CD4-positive, alpha-beta T cell treated with Interleukin-10 for 1 hour (primary cell): ENCODE measurements at places on chromosomes 1 and 21.

GRCh38 chr1:184489908-184490307, 103.1 kb downstream of the C1orf21 start:
- DNase-seq = no peak

- DNase-seq = no peak
Measured at GRCh38 chr1:208002078-208002477, 91.2 kb upstream of the CD34 start.

DNA sequence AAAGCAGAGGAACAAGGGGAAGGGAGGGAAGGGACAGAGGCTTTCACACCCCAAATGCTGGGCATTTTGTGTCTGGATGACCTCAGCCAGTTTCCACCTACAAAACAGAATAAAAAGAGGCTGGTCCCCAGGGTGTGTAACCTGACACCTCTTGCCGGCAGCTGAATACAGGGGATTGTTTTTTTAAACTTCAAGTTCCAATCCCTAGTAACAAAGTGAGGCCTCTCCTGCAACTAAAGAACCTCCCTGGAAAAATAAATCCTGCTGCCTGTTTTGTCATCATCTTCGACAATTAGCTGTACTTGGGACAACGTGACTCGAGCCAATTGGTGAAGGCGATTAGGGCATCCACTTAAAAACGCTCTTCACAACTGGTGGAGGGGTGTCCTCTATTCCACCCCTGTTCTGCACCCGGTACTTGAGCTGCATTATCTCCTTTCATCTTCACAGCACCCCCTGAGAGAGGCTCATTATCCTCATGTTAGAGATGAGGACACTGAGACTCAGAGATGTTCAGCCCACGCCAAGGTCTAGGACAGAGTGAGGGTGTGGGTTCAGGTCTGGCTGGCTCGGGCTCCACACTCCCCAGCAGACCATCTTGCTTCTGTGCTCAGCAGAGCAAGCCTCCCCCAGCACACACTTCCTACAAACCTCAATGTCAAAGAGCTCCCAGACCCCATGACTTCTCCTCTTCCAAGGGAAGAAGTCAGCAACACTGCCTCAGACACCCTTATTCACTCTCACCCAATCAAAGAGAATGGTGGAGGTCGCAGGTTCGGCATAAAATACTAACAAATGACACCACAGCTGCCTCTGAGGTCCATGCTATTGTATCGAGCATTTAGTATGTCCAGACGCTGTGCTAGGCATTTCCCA, 15.2 kb downstream of the ITPKB start:
- no peak for DNase-seq

GRCh38 chr1:193785850-193786420, 599.5 kb upstream of the B3GALT2 start:
- DNase-seq = no peak

DNA sequence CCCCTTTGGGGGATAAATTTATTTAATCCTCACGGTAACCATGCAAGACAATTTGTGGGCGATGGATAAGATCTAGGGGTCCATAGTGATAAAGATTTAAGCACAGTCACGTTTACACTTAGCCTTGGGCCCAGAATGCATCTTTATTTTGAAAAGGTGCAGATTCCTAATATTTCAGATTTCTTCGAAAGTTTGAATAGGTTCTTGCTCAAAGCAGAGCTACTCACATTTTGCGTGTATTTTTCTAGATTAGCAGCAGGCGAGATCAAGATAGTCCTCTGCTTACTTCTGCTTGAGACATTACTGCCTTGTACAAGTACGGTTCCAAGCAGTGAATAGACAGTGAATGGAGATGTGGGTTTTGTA, 647 bp downstream of the TSEN15 start:
- DNase-seq = no peak

- DNase-seq = no peak
Measured at GRCh38 chr1:14519976-14520375, 78.5 kb upstream of the KAZN start.

- DNase-seq = no peak
Measured at GRCh38 chr1:72278461-72278860, 3.9 kb downstream of the NEGR1 start.

- DNase-seq = no peak
Measured at GRCh38 chr1:50415235-50416149, 7.8 kb downstream of the DMRTA2 start.
